ENCODE measurements at places on chromosomes 12 and 14.
A peak's percentile ranks its signal among the peaks of the same experiment; 100 is the strongest.

GRCh38 chr14:105168496-105168978 is at the start of gene JAG2:
JAG2 (minus strand) TSS chr14:105168776; CDS start chr14:105168420, 356 bp downstream.
- peak; percentile 59 for DNase-seq

- no peak for DNase-seq
Observed at GRCh38 chr12:49655595-49656236, 32.4 kb downstream of the PRPF40B start.

GRCh38 chr14:61607570-61608244 is 87.6 kb upstream of the HIF1A start:
- DNase-seq: no peak

- DNase-seq: no peak
Observed at GRCh38 chr14:70924521-70924920, 17.3 kb downstream of the PCNX1 start.

DNA sequence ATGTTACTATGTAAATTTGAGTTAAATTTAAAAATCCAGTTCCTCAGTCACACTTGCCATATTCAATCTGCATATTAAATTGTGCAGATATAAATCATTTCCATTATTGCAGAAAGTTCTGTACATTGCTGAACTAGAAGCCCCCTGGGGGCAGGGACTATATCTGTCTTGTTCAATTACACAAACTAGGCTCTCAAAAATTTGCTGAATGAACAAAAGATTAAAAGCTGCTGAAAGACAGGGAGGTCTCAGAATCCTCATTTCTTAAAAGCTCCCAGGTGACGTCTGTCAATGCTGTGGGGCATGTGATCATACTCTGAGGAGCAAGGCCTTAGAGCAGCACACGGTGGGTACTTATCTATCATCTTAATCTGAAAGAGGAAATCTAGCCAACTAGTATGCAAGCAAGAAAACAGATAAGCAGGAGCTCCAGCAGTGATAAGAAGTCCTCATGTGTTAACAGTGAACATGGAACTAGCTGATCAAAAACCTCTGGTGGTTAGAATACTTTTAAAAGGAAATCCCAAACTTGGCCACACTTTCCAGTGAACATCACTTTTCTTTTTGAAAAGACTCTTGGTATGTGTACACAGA is 60.5 kb downstream of the APPL2 start:
- DNase-seq: no peak

- no peak for DNase-seq
Observed at GRCh38 chr12:24470050-24470449, 478.9 kb downstream of the BCAT1 start.
